ENCODE measurements at places on chromosomes 11 and 22.

- no peak for DNase-seq
These were observed 11.8 kb upstream of the PLAAT2 start for GRCh38 chr11:63574856-63575602.

DNA sequence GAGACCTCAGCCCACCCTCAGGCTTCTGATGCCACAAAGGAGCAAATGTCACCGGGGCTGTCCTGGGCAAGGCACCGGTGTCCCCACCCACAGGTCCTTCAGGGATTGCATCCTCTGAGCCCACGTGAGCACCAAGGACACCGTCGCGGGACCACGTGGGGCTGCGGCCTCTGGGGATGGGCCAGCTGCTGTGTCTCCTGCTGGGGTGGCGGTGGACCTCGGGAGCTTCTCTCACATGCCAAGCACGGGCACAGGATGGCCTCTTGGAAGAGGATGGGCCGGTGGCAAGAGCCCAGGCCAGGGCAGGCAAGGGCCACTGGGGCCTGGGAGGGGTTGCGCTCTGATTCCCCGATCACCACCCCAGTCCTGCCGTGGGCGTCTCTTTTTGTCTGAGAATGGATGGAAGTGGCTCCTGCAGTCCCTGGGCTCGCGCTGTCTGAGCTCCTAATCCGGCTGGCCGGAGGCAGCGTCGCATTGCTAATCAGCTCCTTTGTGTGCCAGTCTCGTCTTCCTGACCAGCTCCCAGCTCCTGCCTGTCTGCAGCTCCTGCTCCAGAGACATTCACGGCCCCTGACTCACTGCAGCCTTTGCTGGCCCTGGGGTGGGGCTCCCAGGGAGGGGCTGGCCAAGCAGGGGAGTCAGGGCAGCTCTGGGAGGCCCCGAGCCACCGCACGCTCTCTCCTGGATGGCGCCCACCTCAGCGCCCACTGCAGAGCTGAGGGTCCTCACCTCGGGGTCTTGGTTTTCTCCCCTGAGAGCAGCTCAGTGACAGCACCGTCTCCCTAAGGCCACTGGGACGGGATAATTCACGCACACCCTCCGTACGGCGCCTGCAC, 146.7 kb downstream of the CTTN start:
- no peak for DNase-seq

- no peak for DNase-seq
These were observed 38.7 kb upstream of the ELF5 start for GRCh38 chr11:34552270-34552669.

GRCh38 chr22:23801238-23801821, 14.6 kb downstream of the SMARCB1 start:
- no peak for DNase-seq
